GM13977 (cell line): ENCODE measurements at places on chromosomes 13 and 19.

- DNase-seq: no peak
Measured at GRCh38 chr19:30668521-30669155, 296.5 kb downstream of the ZNF536 start.

- DNase-seq: peak; percentile 71
Measured at GRCh38 chr19:37905946-37906868, at the start of gene WDR87. WDR87 (minus strand) TSS chr19:37906594; CDS start chr19:37898239, 8,355 bp downstream.

DNA sequence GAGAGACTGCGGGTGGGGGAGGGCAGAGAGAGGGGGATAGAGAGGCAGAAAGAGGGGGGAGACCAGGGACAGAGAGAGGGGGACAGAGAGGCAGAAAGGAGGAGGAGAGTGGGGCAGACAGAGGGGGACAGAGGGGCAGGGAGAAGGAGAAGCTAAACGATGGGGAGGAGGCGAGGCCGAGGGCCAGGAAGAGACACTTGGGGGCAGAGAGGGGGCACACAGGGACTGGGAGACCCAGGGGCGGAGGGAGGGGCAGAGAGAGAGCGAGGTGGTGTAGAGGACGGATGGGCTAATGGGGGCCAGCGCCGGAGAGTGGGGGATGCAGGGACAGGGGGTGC is 666 bp downstream of the MEIS3 start:
- no peak for DNase-seq

DNA sequence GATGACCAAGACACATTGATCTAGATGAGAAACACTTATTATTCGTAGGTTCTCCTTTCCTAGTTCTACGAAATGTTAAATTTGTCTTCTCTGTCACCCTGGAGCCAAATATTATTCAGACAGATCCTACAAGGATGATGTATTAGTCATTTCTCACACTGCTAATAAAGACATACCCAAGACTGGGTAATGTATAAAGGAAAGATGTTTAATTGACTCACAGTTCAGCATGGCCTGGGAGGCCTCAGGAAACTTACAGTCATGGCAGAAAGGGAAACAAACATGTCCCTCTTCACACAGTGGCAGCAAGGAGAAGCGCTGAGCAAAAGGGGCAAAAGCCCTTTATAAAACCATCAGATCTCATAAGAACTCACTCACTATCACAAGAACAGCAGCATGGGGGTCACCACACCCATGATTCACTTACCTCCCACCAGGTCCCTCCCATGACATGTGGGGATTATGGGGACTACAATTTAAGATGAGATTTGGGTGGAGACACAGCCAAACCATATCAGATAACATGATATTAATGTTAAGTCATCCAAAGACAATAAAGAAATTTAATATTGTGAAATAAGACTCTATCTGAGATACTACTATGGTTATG is 1248.8 kb upstream of the SLC10A2 start:
- no peak for DNase-seq

DNA sequence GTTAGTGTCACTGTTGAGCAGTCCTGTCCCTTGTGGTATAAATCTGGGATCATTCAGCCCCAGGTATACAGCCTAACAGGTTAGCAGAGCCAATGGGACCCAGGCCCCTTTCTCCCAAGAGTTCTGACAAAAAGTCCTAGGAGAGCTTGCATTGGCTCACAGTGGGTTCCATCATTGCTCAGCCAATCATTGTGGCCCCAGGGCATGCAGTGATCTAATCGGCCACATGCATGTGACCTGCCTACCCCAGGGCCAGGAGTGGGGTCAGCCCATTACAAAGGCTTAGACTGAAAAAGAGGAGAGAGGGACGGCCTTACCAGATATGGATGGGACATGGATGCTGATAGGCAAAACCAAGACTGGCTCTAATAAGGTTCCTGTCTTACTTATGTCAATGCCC is 41.1 kb downstream of the SPTBN4 start:
- no peak for DNase-seq

GRCh38 chr13:42392716-42393572 is 121.0 kb downstream of the AKAP11 start:
- no peak for DNase-seq

DNA sequence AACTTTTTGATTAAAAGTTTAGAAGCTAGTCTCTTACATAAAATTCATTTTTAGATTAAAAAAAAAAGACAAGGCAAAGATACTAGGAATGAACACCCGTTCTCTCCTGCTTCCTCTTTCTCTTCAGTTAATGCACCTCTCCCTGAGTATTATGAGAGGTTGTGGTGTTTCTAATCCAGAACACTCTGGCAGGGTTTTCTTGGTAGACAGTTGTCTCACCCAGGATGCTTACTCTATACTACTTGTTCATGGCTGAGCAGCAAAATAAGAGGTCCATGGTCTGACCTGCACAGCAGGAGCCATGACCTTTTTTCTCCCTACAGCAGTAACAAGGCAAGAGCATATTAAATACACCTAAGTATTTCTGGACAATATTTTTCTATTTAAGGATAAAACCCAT is 62.0 kb downstream of the MICU2 start:
- DNase-seq: no peak

- DNase-seq: no peak
Measured at GRCh38 chr19:19610376-19611202, 7.9 kb downstream of the PBX4 start.

DNA sequence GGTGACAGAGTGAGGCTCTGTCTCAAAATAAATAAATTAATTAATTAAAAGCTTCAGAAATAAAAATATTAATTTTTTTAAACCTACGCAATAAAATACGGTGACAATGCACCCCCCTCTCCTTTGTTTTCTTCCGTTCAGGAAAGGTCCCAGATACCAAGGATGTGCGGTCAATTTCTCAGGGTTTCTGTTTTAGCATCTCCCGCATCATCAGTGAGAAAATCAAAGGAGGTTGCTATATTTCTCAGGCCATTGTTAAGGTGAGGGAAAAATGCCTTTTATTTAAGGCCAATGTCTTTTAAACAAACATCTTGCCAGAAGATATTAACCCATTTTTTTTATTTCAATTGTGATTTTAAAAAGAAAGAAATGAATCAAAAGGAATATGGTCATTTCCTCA is 111.7 kb downstream of the INSR start:
- no peak for DNase-seq

GRCh38 chr19:30857388-30857787 is 485.2 kb downstream of the ZNF536 start:
- no peak for DNase-seq

DNA sequence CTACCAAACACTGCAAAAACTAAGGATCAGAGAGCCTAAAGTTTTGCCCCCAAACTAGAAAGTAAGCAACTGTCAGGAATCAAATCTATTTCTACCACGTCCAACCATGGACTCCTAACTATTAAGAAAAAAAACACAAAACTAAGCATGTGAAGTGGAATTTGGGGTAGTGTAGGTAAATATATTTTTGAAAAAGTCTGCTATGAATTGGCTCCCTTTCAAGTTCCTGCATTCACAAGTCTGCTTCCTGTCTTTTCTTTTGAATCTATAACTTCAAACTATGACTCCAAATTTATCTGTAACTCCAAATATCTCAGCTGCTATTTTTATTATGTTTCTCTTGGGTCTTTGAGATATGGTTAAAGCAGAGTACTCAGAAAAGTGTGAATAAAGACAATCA is 47.0 kb downstream of the PCDH9 start:
- DNase-seq: no peak

GRCh38 chr19:38736413-38737280 is 7.6 kb downstream of the CAPN12 start:
- peak; percentile 90 for DNase-seq

- no peak for DNase-seq
Measured at GRCh38 chr19:18379803-18380747, 5.9 kb upstream of the GDF15 start.

GRCh38 chr13:76799696-76800095 is 86.5 kb downstream of the KCTD12 start:
- DNase-seq: peak; percentile 9

DNA sequence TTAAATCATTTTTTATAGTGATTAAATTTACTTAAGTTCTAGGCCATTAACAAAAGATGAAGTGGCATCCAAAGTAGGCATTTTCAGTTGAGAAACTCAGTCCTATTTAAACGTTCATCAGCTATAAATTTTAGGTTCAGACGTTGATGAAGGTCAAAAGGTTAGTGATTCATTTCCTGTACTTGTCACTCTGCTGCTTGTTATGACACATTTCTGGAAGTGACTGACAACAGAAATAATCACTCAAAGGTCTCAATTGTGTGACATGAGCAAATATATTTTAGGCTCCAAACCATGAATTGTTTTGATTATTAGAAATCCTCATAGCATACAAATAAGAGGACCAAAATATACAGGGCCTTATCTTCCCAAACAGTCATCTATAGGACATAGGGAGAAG is 10.3 kb upstream of the EDNRB start:
- peak; percentile 48 for DNase-seq

GRCh38 chr13:72726726-72727416 is 558 bp downstream of the MZT1 start:
- peak; percentile 23 for DNase-seq

DNA sequence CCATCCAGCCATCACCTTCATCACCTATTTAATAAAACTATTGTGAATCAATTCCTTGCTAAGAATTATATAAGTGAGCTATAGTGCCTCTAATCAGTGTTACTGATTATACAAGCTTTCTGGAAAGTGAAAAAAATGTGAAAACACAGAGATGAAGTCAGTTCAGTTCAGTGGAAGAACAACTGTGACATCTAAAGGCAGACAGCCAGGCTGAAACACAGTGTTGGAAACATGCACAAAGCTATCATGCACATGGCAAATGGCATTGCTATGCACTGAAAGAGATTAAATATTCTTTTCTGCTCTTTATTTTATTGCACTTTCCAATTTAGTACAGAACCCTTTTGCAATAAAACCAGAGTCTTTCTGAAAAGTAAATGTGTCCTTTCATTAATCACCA is 294.0 kb downstream of the RBM26 start:
- DNase-seq: no peak

DNA sequence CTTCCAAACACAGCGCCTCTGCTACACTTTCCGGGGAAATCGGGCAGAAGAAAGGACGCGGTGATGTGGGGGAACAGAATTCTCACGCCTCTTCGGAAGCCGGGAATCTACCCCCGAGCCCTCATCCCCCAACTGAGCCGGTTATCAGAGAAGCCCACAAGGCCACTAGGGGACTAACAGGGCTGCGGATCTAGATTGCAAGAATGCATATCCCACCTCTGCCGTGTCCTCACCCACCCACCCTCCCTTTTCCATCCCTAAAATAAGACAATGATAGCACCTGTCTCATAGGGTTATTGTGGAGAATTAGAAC is 1.1 kb downstream of the IGFLR1 start:
- no peak for DNase-seq

- DNase-seq: no peak
Measured at GRCh38 chr19:16637535-16637934, 9.5 kb upstream of the MED26 start.

DNA sequence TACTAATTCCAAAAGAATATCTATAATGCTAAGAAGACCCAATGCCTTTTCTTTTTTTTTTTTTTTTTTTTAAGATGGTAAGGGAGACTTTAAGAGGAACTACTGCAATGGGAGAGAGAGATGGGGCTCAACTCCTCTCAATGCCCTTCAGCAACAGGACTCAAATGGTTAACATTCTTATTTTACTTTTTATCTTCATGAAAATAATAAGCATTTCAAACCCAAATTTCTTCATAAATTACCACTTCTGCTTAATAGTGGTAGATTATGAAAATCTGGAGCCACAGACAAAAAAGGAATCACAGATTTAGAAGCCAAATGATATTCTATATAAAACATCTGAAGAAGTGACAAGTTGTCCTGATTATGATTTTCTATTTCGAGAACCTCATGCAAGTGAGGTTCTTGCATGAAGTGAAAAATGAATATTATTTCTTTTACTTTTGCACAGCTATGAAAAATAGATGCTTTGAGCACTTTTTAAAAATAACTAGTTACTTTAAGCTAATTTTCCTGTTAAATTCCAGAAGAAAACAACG is 74.2 kb downstream of the SERP2 start:
- DNase-seq: no peak

GRCh38 chr13:30679483-30680330 is 55.6 kb upstream of the ALOX5AP start:
- DNase-seq: peak; percentile 52
